Jurkat, Clone E6-1 (cell line): ENCODE measurements at places on chromosomes 6 and 20.

GRCh38 chr6:132812255-132812732 lies 2.1 kb upstream of the RPS12 start:
- DNase-seq: no peak

GRCh38 chr6:5462856-5463255 lies 201.5 kb downstream of the FARS2 start:
- no peak for DNase-seq

- no peak for DNase-seq
Measured at GRCh38 chr20:33351696-33352095, 49.6 kb downstream of the CDK5RAP1 start.

GRCh38 chr20:4867051-4867450 lies 134.3 kb downstream of the SLC23A2 start:
- DNase-seq: no peak

DNA sequence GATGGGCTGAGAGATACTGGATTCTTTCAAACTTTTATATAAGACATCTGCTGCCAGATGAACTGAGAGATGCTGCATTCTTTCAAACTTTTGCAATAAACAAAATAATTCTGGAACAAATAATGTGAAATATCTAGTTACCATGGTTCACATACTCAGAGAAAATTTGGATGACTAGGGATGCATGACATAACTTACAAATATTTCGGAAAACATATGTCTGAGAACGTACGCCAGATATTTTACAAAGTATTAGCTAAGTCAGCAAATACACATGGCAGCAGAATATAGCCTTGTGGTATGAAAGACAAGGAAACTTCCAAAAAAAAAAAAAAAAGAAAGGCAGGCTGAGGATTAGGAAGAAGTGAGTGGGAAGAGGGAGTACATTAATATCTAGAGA lies 113.3 kb upstream of the TRAF3IP2 start:
- DNase-seq: no peak

- DNase-seq: no peak
Measured at GRCh38 chr6:127185437-127185995, 67.0 kb downstream of the RSPO3 start.

GRCh38 chr20:35939264-35939663 lies 15.0 kb downstream of the SCAND1 start:
- DNase-seq: no peak

- no peak for DNase-seq
Measured at GRCh38 chr6:125819535-125820326, 29.0 kb downstream of the NCOA7 start.

DNA sequence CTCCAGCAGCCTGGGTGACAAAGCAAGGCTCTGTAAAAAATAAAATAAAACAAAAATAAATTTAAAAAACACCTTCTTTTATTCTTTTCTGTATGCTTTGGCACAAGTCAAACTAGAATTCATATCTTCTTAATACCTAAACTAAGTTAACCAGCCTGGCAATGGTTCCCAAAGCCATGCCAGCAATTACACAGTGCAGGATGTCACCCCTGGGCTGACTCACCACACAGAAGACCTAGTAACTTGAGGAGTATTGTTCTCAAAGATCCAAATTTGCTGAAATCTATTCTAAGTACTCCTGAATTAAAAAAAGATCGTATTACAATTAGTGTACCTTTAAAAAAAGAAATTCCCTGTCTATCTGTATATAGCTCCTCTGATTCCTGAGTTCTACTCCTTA lies 162.7 kb upstream of the SGK1 start:
- no peak for DNase-seq

GRCh38 chr6:165889636-165890403 lies 226.8 kb upstream of the PDE10A start:
- peak; percentile 25 for DNase-seq

DNA sequence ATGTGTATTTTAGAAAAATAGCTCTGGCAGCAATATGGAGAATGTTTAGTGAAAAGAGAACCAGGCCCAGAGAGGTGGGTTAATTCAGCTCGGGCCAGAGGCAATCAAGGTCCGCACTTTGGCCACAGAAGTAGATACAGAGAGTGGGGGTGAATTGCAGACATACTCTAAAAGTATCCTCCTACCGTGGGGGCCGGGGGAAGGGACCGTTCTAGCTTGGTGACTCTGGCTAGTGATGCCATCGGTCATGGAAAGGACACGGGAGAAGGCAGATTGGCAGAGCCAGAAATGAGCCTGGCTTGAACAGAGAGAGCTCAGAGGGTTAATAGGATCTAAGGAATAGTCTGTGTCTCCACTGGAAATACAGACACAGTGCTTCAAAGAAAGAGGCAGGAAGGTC lies 173.1 kb downstream of the MTHFD1L start:
- no peak for DNase-seq

- no peak for DNase-seq
Measured at GRCh38 chr6:189676-190075, 102.6 kb upstream of the DUSP22 start.

DNA sequence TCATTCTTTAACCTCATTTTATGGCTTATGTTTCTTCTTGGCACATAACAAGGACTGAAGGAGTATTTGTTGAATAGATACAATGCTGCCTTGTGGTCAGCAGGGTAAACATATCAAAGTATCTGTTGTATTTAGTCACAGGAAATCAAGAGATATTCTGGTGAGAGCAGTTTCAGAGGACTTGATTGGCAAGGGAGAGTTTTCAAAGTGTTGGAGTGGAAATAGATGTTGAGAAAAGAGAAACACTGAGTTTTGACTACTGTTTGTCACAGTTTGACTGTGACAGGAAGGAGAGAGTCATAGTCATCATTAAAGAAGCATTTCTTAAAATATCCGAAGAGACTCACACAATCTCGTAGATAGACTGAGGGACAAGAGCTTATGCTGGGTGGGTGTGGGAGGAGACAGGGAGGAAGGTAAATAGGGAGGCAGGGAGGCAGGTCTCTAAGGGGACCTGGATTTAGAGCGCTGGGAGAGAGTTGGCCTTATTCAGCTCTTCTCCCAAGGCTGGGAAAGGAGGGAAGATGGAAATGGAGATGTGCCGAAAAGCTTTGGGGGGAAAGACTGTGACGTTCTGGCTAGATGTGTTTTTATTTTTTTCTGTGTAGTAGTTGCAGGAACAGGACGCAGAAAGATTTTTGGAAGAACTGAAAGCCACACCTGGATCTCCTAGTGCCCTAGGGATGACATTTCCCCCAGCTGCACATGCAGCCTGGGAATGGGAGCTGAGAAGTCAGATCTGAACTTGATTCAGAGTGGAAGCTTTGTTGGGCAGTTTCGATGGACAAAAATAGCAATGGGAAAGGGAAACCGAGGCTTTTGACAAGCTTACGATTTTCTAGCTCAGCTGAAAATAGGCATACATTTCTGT lies 65.0 kb upstream of the IFNGR1 start:
- no peak for DNase-seq

- no peak for DNase-seq
Measured at GRCh38 chr6:152117156-152118133, 310.0 kb downstream of the ESR1 start.

DNA sequence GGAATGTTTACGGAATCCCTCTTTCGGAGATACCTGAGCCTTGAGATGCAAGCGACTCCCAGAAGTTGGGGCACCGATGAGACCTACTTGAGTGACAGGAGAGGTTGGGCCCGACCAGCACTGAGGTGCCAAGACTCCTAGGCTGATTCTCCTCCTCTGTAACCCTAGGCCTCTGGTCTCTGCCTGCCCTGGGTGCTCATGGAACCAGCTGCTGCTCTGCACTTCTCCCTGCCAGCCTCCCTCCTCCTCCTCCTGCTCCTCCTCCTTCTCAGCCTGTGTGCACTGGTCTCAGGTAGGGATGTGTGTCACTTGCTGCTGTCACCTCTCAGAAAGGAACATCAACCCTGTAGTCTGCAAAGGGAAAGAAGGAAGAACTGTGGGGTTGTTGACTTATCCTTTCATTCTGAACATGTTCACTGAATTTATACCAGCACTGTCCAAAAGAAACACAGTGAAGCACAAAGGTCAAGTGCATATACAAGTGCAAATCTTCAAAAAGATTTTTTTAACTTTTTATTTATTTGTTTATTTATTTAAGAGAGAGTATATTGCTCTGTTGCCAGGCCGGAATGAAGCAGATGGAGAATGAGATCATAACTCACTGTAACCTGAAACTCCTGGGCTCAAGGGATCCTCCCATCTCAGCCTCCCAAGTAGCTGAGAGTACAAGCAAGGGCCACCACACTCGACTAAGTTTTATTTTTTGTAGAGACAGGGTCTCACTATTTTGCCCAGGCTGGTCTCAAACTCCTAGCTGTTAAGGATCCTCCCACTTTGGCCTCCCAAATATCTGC lies 913 bp downstream of the BTN2A2 start:
- no peak for DNase-seq

DNA sequence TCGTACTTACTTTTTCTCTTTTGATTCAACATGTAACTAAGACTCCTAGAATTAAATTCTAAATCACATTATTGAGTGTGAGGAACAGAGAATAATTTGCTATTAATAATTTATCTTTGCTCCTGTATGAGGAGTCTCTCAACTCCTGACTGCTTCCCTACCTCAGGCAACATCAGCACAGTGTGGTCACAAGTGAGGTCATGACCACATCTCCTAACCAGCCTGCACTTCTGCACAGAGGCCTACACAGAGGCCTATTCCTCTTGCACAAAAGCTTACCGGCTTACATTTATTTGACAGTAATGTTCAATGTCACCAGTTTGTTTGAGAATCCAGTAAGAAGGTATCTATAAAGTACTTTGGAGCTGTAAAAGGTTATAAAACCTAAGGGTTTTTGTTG lies 637.4 kb upstream of the MARCKS start:
- DNase-seq: peak; percentile 11

GRCh38 chr6:163955756-163956155 lies 541.2 kb downstream of the QKI start:
- DNase-seq: no peak

DNA sequence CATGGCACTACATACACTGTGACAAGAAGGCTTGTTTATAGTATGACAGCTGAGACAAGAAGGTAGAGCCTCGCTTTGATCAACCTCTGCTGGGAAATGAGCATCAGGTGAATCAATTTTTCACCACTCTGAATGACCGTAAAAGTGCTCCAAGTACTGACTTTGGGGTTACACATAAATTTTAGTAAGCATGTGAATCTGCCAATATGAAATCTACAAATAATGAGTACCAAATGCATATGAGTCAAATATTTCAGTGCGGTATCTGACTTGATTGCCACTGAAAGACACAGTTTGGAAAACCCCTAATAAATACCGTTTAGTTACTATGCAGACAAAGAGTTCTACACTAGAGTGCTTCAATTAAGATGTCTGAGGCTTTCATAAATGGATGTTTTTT lies 77.8 kb downstream of the ATG5 start:
- DNase-seq: no peak

DNA sequence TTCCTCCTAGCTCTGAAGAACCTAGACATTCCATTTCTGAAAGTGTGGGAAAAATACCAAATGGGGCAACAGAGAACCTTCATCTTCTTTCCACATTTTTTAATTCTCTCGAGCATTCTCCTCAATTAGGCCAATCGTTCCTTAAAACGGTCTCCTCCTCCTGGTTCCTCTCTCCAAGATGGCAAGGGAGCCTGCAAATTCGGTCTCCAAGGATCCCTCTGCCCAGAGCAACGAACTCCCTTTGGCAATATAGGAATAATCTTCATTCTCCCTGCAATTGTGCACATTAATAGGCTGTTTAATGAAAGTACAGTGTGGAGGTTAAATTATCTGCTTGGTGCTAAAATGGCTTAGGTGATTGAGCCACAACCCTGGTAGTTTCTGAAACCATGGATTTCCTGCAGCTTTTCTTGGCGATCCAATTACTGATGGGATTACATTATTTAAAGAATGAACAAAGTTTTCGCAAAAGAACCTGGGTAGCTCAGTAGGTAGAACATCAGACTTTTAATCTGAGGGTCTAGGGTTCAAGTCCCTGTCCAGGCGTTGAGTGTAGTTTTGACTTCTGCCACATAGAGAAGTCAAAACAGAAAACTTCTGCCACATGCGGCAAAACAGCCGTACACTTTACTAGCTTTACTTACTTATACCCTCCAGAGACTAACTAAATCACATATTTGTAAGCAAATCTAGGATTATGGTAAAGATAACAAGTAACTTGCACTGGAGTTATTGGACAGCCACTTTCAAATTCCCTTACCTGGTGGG lies 102.9 kb upstream of the ZNF184 start:
- peak; percentile 37 for DNase-seq

DNA sequence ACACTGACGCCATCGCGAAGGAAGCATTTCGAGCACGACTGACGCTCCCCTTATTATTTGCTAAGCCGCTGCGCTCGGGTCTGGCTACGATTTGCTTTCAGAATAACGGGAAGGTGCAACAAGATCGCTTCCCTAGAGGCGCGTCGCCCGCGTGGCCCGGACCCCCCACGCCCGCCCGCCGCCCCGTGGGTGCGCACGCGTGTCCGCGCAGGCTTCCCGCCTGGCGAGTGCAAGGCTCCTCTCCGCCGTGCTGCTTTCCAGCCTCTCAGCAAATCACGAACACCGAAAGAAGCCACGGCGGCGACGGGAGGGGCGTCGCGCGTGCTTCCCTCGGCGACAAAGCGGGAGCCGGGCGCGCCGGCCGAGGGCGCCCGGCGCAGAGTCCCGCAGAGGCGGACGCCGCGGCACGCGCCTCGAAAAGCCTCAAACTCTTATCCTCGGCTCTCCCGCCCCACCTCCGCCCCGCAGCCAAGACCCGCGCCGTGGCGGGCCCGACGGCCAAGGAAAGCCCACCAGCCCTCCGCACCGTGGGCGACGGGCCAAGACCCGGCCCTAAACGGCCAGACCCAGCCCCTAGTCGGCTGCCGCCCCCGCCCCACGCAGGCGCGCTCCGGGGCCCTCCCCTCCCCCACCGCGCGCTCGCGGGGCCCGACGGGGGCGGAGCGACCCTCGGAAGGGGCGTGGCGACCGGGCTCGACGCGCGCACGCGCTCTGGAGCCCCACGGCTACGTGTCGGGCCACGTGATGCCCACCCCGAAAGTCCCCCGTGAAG lies 987 bp upstream of the QKI start:
- DNase-seq: peak; percentile 78

GRCh38 chr6:32803416-32803815 lies 13.4 kb downstream of the HLA-DOB start:
- DNase-seq: no peak

DNA sequence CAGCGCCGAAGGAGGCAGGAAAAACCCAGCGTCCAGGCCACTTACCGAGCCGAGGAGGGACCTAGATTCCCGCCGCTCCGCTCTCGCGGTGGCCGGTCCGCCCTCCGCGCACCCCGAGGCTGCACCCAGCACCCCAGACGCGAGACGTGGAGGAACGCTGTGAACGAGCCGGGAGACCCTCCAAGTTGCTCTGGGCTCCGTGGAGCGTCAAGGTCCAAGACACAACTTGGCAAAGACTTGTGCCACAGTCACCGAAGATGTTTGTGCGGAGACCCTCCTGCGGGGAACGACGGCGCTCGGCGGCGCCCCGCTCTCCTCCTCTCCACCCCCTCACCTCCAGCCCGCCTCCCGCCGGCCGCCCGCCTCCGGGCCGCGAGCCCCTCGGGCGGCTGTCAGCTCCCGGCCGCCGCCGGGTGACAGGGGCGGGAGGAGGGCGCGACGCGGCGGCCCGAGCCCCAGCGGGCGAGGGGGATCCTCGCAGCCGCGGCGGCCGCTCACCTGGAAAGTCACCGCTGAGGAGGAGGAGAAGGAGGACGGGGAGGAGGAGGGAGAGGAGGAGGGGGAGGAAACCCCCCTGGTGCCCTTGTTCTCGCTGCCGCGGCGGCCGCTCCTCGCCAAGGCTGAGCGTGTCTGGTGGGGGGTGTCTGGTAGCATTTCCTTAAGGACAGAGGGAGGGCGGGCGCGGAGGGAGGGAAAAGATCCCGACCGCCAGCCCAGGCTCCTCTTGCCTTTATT lies 637 bp upstream of the HIVEP2 start:
- DNase-seq: no peak
